ENCODE measurements at places on chromosomes 4 and X.

DNA sequence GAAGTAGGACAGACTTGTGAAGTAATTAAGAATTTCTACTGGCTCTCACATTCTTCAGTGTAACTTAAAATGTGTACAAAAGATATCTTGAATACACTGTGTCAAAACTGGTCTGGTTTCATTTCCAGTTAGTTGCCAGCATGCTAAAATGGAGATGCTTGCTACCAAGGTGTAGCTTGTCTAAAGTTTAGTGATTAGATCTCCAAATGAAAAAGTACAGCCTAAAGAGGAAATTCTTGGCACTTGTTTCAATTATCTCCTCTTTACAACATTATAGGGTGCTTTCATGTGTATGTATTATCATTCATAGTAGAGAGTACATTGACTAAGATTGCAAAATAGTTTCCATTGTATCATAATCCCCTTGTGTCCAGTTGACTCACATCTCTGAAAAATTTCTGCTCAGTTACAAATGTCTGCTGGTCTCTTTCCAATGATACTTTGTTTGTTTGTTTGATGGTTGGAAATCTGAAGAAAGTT is 97.3 kb upstream of the SPRY1 start:
- DNase-seq = no peak

GRCh38 chr4:171891038-171891437 is 77.8 kb downstream of the GALNTL6 start:
- DNase-seq = no peak

DNA sequence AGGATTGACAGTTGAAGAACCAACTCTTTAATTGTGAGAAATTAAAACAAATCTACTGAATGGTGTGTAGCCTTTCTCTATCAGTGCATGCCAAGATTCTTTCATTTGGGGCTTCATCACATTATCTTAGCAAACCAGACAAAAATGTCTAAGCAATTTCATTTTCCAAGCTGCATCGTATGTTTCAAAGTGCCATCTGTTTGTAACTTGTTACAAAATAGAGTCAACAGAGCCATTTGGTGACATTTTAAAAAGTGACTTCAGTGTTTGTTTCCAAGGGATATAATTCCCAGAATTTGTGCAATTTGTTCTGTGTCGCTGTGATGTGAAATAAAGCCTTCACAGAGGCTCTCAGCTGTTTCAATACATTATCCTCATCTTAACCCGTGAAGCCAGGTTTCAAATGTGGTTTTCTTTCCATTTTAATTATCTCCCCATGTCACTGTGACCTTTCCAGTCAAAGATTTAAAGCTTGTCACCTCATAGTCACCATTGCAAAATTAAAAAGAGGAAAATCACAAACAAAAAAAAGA is 46.0 kb upstream of the C1QTNF7 start:
- no peak for DNase-seq

GRCh38 chr4:182805321-182805720 is 111.9 kb downstream of the DCTD start:
- DNase-seq = no peak

GRCh38 chr4:95272797-95273196 is 276.0 kb downstream of the UNC5C start:
- DNase-seq = no peak

- no peak for DNase-seq
These were observed 259.1 kb upstream of the CPEB2 start for GRCh38 chr4:14743172-14743571.

DNA sequence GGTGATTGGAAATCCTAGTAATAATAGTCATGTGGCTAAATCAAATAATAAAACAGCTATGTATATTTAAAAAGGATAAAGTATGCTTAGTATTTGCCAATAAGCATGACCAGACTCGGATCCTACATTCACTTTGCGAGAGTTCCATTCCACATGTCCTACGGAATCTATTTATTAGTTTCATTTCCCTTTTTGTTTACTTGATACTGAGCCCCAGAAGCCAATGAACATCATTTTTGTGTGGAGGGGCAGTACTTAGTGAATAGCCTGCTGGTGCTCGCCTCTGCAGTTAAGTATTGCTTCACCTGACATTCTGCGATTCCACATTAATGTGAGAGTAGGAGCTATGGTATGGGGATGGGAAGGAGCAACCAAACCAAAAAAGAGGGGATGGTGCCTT is 58.5 kb upstream of the NAP1L5 start:
- DNase-seq = no peak

DNA sequence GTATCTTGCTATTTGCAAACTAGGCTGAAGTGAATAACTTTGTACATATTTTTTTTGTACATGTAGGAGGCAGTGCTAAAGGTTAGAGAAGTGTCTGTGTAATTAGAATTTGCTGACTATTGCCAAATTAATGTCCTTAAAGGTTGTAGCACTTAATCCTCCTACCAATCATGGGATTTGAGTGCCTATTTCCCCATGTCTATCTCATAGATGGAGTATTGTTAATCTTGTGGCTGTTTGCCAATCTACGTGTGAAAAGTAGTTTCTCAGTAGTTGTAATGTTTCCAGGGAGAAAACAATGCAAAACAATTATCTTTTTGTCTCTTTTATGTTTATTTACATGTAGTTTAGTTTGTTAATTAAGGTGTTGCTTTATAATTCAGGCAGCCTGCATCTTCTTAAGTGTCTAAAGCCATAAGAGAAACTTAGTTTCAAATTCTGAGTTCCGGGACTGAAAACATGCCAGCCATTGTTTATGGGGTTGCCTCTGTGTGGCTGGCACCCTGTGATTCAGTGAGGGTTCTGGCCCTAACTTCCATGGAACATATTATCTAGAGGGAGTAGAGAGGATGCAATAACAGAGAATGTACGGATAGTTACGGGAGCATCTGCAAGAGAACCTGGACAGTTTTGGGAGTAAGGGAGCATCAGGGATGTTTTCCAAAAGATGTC is 142.4 kb downstream of the KLHL8 start:
- no peak for DNase-seq

DNA sequence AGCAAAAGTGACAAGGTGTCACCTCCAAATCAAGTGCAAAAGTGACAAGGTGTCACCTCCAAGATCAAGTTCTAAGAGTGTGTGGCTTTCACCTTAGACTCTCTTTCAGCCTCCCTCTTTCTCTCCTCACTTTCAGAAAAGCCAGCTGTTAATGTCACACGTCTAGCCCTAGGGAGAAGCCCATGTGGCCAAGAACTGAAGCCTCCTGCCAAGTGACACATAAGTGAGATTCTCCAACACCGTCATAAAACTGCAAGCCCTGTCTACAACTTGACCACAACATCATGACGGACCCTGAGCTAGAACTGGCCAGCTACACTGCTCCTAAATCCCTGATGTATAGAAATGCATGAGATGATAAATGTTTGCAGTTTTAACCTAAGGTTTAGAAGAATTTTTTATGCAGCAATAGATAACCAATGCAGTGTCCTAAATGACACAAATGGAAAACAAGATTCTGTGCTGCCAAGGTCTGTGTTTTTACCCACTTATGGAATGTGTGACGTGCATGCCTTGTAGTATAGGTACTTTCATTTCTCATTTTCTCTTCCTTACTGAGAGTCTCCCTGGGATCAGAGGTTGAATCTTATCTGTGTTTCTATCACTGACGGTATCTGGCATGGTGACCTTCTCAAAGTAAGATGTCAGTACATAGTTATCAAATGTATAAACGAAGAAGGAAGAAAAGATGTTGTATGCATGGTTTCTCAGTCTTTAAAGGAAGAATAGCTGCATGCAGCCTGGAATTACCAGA is 25.0 kb downstream of the NLGN4X start:
- DNase-seq = no peak

DNA sequence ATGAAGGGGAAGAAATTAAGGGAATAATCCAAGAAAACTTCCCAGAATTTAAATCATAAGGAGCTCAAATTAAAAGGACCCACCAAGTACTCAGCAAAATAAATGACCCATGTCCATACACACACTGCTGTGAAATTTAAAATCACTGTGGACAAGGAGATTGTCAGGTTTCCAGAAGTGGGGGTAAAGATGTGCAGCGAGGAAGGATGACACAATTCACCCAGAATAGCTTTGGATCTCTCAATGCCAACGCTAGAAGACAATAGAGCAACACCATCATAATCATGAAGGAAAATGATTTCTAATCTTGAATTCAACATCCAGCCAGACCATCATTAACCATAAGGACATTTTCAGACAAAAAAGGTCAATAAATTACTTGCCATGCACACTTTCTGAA is 65.7 kb downstream of the CASK start:
- DNase-seq = no peak
